ENCODE measurements at places on chromosomes 1 and 21.

GRCh38 chr1:91792489-91793071 lies 93.4 kb downstream of the TGFBR3 start:
- DNase-seq, result peak; percentile 69

- no peak for DNase-seq
These were observed 2.7 kb upstream of the LPGAT1 start for GRCh38 chr1:211833174-211833820.

GRCh38 chr1:88188038-88188437 lies 496.0 kb upstream of the PKN2 start:
- DNase-seq, result no peak

DNA sequence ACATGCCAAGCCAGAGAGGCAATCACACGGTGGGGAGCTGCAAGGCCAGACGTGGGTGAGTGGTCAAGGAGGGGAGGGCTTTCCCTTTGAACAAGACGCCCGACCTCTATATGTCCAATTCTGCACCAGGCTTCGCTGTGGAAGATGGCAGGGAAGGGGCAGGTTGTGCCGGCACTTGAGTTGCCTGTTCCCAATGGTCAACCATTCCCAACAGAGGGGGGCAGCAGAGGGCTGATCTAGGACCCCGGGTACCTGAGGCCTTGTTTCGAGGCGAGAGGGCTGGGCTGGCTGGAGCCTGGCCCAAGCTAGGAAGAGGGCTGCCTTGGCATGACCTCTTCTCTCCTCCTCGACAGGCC lies 64.9 kb downstream of the TMEM53 start:
- DNase-seq, result peak; percentile 79

DNA sequence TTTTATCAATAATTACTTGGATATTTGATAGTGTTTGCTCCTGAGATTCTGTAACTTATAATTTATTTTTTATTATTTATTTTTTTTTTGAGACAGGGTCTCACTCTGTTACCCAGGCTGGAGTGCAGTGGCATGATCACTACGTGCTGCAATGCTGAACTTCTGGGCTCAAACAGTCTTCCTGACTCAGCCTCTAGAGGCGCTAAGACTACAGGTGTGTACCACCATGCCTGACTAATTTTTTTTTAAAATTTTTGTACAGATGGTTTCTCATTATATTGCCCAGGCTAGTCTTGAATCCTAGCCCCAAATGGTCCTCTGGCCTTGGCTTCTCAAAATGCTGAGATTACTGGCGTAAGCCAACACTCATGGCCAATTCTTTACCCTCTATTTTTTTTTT lies 845.5 kb upstream of the ADGRL4 start:
- DNase-seq, result peak; percentile 63

DNA sequence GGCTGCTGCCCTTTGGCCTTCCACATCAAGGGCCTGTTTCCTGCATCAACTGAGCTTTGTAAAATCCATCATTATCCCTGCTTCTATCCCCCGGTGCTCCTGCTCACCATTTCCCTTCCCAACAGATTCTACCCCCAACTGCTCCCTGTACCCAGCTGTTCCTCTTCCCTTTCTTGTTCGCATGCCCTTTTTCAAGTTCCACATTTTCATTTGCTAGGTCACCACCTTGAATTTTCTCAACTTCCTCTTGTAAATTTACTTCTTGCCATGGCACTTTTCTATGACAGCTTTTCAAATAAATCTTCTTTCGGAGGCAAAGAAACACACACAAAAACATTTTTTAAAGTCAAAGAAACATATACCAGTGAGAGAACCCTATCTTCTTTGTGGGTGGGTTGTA lies 330.5 kb upstream of the ADGRL2 start:
- no peak for DNase-seq

DNA sequence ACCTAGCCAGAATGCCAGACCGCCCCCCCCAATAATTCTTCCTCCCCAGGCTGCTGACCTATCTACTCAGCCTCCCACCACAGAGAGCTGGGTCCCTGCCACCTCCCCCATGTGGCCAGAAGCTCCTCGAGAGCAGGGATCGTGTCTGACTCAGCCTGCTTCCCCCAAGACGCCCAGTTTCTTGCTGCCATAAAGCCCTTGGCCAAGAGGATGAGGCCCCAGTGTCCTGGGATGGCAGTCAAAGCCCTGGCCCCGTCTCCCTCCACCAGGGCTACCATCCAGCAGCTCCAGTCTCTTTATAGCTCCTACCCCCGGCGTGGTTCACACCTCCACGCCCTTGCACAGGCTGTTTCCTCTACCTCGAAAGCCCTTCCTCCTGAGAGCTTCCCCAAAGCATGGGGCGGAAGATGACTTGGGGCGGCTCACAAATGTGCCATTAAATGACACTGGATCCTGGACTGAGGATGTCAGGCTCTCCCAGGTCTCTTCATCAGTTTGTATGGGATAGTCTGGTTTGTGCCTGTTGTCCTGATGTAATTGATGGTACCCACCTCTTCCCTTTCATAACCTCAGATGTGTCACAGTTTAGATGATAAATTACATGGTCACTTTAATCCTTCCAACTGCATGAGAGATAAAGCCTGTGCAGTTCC lies 13.2 kb downstream of the ADGRB2 start:
- no peak for DNase-seq

- DNase-seq, result no peak
These were observed 39.0 kb downstream of the NEXN start for GRCh38 chr1:77927414-77927813.

DNA sequence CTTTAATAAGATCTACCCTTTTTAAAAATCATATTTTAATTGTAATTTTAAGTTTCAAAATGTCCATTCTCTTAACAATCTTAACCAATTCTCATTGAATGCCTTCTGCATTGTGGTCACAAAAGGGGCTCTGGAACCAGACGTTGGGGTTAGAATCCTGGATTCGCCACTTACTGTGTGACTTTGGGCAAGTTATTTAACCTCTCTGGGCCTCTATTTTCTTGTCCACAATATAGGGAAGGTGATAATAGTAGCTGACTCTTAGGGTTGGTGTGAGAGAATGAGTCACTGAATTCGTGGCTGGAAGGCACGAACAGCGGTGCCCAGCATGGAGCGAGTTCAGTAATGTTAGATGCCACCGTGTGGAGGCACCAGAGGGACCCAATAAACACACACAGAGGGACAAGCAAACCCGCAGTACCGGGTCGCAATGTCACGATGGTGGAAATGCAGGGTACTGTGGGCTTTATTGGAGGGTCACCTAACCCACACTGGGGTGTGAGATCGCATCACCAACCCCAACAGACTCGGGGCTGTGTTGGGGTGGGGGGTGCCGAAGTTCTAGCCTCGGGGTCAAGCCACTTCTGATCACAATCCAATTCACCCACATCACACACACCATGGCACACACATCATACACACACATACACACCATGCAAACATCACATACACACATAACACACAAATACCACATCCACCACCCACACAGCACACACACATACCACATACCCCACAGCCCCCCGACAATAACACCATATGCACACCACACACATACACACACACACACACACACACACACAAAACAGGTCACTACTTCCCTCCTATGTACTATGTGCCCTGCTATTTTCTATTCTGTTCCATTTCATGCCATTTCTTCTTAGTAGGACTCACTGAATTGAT lies 27.0 kb upstream of the IFNAR2 start:
- no peak for DNase-seq

- no peak for DNase-seq
These were observed 11.3 kb downstream of the TMEM63A start for GRCh38 chr1:225870911-225871310.

- peak; percentile 89 for DNase-seq
These were observed 89.1 kb upstream of the SLC25A33 start for GRCh38 chr1:9449976-9450696.

DNA sequence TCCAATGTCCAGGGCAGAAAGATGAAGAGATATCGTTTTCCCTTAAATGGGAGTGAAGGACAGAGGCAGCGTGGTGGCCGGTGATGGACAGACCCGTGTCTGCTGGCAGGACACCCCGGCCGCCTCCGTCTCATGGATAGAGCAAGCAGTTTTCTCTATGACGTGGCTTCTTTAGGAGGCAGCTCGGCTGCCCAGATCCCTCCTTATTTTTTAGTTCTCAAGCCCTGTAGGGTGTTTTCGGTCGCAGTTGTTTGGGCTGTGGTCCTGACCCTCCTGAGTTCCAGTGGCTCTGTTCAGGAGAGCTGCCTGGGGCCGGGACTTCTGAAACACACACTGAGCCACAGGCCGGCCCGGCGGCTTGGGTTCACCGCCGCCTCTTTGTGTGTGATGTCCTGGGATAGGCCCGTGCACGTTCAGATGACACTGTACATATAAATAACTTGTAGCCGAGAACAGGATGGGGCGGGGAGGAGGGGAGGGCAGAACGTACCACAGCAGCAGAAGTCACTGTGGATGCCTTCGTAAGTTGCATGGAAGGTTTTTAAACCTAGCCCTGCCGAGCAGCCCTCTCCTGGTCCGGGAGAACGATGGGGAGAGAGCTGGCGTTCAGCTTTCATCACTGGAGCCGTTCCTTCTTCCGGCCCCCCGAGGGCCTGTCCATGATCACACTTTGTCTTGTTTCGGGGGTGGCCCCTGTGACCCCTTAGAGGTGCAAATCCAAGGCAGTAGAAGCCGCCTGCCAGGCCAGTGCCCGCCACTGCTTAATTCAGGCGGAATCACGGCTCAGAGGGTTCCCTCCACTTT lies 65.2 kb downstream of the SIK1 start:
- no peak for DNase-seq

DNA sequence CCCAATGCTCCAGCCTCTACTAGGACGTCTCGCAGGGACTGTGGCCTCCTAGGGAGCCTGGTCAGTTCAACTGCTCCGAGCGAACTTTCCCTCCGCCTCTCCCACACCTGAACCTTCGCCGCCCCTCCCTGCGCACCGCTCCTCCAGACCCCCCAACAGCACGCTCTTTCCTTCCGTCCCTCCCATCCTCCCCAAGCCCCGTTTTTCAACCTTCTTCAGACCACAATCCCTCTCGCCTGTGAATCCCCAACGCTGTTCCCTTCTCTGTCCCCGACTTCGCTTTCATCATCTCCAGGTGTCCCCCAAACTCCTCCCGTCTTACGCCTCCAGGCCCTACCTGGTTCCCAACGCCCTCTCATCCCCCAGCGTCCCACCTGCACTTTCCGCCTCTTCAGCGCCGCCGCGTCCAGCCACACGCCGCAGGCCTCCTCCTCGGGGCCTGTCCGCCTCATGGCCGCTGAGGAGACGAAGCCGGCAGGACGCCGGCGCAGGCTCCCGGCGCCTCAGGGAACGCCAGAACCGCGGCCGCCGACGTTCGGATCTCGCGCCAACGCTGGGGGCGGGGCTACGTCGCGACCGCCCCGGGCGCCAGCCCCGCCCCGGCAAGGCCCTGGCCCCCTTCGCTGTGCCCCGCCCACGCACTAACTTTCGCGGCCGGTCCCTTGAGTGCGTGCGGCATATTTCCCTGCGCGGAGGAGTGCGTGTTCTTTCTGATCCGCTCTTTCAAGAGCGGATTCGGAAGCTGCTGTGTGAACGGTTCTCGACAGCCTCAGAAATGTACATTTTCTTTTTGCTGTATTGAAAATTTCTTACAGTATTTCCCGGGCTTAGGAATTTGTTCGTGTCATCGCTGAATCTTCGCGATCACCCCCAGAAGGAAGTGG lies at the start of gene AUNIP:
TSS of gene AUNIP (minus strand) at position 552 of the 884 bp plus-strand sequence. CDS start at position 452, 100 bp downstream.
- peak; percentile 93 for DNase-seq

DNA sequence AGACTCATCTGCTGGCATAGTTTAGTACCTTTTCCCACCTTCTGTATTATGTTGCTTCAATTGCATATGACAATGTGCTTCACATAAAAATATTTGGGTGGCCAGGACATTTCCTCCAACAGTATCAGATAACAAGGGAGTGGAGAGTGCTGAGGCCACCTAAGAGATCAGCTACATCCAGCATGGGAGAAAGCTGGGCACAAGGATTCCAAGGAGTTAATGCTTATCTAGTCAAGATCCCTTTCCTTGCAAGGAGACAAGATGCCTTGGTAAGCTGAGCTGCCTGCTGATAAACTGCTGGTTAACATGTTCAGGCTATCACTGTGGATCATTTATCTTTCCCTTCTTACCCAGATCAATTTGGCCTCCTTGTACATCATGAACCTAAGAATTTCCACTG lies 5.4 kb downstream of the TACSTD2 start:
- DNase-seq, result no peak

DNA sequence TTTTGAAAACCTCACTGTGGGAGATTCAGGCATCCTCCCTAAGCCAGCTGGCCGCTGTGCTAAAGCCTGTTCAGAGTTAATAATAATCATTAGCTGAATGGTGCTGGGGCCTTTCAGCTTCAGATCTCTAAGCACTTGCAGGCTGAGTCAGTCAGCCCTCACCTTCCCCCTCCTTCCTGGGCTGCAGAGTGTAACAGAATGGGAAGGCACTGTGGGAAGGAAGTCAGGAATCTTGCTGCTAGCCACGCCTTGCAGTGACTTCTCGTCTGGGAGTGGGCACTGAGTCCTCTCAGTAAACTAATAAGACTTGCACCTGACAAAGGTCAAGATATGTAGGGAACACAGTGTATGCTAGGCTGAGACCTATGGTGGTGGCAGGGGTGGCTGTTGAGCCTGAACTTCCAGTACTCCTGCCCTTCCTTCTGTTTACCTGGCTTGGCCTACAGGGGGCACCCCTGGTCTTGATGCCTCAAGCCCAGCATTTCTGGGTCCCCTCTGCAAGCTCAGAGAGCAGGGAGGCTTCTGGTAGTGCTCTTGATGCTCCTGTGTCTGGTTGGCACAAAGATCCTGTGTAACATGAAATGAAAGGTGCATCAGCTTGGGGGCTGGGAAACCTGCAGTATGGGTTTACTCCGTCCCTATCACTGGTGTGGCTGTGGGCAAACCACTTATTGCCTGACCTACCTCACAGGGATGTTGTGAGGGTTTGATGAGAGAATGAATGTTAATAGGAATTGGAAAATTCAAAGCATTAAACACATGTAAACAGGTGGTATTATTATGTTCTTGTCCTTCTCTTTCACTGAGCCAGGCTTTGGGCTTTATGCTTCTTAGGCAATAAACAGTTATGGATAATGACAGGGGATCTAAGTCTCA lies 6.0 kb downstream of the CYB561D1 start:
- DNase-seq, result peak; percentile 89

- DNase-seq, result peak; percentile 70
These were observed 7.9 kb downstream of the TIAM1 start for GRCh38 chr21:31335957-31336738.

DNA sequence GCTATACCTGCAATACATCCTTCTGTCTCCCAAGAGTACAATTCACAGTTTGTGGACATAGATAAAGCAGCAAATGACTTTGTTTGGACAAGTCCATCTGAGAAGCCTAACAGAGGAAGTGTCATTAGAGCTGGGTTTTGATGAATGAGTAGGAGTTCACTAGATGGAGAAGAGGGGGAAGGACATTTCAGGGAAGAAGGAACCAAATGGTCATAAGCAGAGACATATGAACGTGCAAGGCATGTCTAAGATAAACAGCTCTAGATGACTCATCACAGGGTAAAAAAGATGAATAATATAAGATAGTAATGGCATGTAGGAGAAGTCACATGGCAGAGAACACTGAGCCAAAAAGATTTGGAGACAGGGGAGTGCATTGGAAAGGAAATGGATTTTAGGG lies 54.5 kb downstream of the HMGB4 start:
- no peak for DNase-seq

DNA sequence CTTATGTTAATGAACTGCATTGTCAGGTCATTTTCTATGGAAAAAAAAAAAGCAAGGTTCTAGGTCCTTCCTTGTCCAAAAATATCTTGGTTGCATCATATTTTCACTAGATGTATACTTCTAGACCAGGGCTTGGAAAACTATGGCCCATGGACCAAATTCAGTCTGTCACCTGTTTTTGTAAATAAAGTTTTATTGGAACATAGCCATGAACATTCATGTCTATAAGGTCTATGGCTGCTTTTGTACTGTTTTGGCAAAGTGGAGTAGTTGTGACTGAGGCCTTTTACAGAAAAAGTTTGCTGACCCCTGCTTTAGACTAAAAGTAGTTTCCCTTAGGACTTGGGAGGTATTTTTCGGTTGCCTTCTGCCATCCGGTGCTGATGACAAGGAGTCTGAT lies 19.2 kb upstream of the PLA2G2E start:
- DNase-seq, result no peak
